ENCODE measurements at places on chromosomes 4 and X. TPM values are rescaled to one million over a fixed set of nuclear protein-coding genes. Genes with fewer than 3 reads are reported as not detected.

- no peak for DNase-seq
Observed at GRCh38 chr4:168361365-168362024, 42.9 kb upstream of the DDX60 start.

GRCh38 chrX:155293771-155294170, 29.5 kb upstream of the RAB39B start:
- no peak for DNase-seq

- DNase-seq: no peak
Observed at GRCh38 chr4:139875411-139875825, 209.8 kb downstream of the MGST2 start.

DNA sequence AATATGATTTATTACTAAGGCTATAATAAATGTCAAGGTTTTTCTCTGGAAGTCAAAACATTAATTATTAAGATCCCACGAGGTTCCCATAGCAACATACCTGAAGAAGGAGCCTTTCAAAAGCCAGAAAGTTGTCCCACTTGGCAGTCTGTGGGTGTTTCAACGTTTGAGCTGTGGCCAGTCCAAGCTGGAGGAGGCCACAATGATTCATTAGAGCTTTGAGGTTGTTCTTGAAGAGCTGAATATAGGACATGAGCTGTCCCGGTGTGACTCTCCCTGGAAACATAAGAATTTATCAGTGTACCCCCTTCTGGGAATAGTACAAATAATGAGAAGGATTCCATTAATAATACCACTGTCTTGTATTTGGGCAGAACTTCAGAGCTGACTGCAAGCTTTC, 92.1 kb downstream of the SCFD2 start:
- DNase-seq: no peak

DNA sequence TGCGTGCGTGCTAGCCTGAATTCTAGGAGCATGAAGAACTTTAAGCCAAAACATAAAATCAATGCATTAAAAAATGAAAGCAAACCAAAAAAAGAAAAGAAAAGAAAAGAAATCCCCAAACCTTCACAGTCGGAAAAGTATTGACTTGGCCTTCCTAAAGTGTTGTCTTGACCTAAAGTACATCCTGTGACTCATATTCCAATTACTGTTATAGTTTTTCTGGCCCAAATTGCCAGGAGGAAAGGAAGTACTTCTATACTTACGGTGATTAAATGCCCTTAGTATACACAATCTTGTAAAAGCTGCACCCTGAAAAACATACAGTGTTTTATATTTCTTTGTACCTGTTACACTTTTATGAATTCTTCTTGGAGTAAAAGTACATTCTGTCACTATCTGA, 512.8 kb downstream of the ANKRD50 start:
- no peak for DNase-seq

- DNase-seq: no peak
Observed at GRCh38 chr4:7808752-7809151, 130.9 kb downstream of the AFAP1 start.

DNA sequence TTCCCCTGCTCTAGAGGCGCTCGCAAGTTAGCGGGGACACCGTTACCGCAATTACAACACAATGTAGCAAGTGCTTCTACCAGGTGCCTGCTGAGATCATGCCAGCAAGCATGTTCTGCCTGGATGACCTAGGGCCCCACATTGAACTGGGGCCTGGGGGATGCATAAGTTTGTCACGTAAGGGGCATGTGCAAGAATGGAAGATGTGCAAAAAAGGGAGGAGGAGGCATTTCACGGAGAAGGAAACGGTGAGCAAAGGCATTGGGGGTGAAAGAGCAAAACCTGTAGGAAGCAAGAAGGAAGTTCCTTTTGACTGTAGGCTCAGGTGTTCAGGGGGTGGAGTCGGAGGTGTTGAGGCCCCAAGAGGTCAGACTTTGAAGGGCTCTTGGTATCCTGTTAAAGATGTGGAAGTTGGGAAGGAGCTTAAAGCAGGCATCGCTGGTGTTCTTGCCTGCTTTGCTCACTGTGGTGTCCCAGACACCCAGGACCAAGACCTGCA, 602 bp upstream of the SCARB2 start:
- DNase-seq: no peak

GRCh38 chr4:174763454-174764104, 65.5 kb downstream of the GLRA3 start:
- no peak for DNase-seq

DNA sequence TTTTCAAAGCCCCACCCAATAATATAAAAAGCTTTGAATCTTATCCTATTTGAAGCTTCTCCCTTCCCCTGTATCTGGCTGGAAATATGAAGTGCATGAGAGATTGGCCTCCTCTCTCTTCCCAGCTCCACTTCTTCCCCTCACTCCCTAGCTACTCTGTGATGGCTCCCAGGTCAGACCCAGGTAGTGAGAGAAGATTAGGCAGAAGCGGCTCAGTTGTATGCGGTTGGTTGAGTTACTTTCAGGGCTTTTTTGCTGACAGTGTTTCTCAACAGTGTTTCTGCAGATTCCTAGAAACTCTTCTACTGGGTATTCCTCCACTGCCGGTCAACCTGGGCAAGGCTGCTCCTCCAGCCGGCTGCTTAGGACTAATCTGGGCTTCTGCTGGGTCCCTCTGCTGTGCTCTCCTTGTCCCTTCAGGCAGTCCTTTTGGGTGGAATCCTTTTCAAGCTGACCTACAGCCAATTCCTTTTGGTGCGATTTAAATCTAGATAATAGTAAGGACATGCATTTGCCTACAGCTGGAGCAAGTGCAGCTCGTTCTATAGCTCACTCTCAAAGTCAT, 87.4 kb upstream of the SLC7A11 start:
- no peak for DNase-seq

- no peak for DNase-seq
Observed at GRCh38 chr4:108889696-108890483, 127.0 kb upstream of the ETNPPL start.

GRCh38 chr4:41748571-41749475, at the start of gene PHOX2B:
TSS of gene PHOX2B (minus strand) at chr4:41748725. CDS start at chr4:41748610, 115 bp downstream.
- DNase-seq: no peak

DNA sequence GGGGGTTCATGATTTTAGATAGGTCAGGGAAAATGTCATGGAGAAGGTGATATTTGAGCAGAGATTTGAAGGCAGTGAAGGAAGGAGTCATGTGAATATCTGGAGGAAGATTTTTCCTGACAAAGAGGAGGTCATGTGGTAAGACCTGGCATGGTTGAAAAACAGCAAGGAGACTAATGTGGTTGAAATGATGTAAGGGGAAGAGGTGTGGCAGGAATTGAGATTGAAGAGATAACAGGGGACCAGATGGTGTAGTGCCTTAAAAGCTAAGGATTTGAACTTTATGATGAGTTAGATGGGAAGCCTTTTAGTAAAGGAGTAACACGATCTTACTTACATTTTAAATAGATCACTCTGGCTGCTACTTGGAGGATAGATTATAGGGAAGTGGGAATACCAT, 210.9 kb downstream of the RTL9 start:
- no peak for DNase-seq

- no peak for DNase-seq
Observed at GRCh38 chr4:56662782-56663468, 18.2 kb downstream of the HOPX start.

GRCh38 chr4:54585321-54586000, 72.3 kb upstream of the KIT start:
- DNase-seq: no peak

DNA sequence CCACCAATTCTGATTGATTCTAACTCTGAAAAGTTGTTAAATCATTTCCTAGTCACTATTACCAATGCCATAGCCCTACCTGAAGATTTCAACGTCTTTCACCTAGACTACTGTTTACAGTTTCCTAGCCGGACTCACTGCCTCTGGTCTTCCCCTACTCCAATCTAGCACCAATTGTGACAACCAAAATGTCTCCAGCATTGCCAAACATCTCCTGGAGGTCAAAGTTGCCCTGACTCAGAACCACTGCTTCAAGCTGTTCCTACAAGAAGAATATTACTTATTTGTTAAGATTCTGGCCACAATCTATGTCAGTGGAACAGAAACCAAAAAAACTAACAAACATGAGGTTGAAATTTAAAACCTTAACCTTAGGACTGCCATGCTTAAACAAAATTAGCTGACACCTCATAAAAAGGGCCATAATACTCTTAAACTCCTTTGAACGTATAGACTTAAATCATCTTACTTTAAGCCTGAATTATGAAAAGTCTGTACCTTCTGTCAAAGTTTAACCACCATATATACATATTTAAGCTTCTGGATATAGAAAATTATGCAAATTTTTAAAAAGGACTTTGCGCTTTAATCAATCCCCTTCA, 2.1 kb downstream of the PDS5A start:
- DNase-seq: no peak

DNA sequence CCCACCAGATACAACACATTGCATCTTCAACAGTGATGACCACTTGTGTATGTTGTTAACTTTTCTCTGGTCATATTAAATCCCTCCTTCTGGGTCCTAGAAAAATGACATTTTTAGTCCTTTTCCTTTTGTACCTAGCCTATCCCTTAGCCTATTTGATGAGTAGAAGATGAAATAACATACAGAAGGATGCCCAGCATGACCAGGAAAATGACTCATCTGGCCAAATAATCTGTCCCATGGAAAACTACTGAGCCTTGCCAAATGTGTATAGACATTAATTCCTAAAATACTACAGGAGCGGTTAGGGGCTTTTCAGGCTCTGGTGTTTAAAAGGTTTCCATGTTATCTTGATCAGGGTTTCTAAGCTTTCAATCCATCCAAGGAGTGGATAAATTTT, 129.0 kb upstream of the KCNIP4 start:
- no peak for DNase-seq

GRCh38 chr4:176818531-176818930, 25.8 kb upstream of the VEGFC start:
- no peak for DNase-seq

GRCh38 chrX:109845996-109846395, 112.9 kb upstream of the ACSL4 start:
- no peak for DNase-seq

DNA sequence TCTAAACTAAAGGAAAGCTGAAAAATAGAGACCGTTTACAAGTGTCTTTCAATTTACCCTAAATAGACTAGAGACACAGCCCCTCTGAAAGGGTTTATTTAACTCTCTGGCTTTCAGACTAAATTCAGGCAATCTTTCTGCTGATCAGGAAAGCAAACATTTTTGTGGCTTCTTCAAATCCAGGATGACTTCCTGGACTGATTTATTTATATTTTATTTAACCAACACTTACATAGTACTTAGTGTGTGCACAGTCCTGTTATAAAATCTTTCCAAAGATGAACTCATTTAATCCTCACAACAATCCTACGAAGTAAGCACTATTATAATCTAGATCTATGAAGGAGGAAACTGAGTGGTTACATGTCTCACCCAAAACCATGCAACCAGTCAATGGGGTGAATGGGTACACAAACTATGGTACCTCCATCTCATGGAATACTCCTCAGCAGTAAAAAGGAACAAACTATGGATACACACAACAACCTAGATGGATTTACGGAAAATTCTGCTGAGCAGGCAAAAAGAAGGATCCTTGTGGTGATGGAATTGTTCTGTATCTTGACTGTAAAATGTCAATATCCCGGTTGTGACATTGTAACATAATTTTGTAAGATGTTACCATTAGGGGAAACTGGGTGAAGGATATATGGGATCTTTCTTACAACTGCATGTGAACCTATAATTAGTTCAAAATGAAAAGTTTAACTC, 64.1 kb upstream of the MAMLD1 start:
- no peak for DNase-seq

- no peak for DNase-seq
Observed at GRCh38 chr4:165454426-165454825, 75.6 kb downstream of the CPE start.

DNA sequence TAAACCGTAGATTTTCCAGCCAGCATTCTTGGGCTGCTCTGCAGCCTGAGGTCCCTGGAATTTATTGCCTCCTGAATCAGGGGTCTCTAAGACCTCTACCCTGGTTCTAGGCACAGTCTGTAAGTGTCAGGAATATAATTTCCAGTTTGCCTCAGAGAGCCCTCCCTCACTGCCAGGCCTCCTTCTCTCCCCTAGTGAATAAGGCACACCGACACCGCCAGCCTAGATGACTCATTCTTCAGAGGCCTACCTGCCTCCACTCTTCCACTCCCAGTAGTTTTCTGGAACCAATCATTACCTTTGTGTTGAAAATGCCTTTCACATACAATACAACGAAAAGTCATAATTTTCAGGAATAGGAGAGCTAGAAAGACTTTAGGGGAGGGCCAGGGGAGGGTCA, 50.3 kb upstream of the ARHGEF9 start:
- no peak for DNase-seq

DNA sequence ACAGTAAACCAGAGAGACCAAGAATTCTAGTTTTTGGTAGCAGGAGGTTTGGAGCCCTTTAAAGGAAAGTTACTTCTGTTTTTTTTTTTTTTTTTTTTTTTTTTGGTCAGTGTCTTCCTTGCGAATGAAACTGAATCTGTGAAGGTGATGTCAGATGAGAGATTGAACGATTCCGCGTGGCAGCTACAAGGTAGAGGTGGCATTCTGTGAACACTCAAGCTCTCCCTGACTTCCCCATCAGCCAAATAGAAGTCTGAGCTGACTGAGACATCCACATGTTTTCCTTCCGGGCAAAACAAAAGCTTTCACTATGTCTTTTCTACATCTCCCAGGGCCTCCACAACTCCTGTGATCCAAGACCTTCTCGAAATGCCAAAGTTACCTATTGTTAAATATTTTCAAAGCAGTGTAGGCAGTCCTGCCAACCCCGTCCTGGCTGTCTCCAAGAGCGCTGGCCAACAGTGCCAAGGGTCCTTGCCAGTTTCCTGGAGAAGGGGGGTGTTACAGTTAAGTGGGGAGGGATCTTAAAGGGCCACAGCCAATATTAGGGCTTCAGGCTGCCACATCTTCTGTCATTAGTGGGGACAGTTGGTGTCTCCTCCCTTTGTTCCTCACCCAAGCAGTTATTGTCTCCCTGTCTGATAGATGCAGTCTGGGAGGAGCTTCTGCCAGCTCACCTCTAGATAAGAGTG, 102.9 kb upstream of the SLC34A2 start:
- DNase-seq: no peak

GRCh38 chrX:24877854-24878650, 137.7 kb downstream of the ARX start:
- no peak for DNase-seq

- no peak for DNase-seq
Observed at GRCh38 chr4:145876531-145877180, 62.0 kb downstream of the ZNF827 start.

MAGED4 gene
- total RNA-seq: 0.86 TPM

CXCL8 gene
- total RNA-seq: 0.94 TPM

ADAM29 gene
- total RNA-seq: not detected

NXF2 gene
- total RNA-seq: not detected

DCHS2 gene
- total RNA-seq: not detected

TCEAL2 gene
- total RNA-seq: 0.53 TPM

TMPRSS11A gene
- not detected for total RNA-seq

PTTG2 gene
- total RNA-seq: not detected

LAMP2 gene
- total RNA-seq: 34.4 TPM

All from activated T-cell treated with anti-CD3 and anti-CD28 coated beads, Interleukin-2, amount 50 U/mL, for 72 hours (primary cell).